Right lung (tissue), 10 donors: ENCODE measurements at places on chromosomes 1 and 21. TPM values are rescaled to one million over a fixed set of nuclear protein-coding genes. Genes with fewer than 3 reads are reported as not detected.

The COL11A1 gene
- polyA plus RNA-seq: 81.4 TPM

The BRINP3 gene
- polyA plus RNA-seq: 9.0 TPM

The SLC2A5 gene
- 0.35 TPM for polyA plus RNA-seq

The CACHD1 gene
- polyA plus RNA-seq: 24.5 TPM

The FAM78B gene
- 0.77 TPM for polyA plus RNA-seq

The KCTD3 gene
- polyA plus RNA-seq: 45.5 TPM

The GPR157 gene
- 23.1 TPM for polyA plus RNA-seq

The C2CD4D gene
- 0.30 TPM for polyA plus RNA-seq

DNA sequence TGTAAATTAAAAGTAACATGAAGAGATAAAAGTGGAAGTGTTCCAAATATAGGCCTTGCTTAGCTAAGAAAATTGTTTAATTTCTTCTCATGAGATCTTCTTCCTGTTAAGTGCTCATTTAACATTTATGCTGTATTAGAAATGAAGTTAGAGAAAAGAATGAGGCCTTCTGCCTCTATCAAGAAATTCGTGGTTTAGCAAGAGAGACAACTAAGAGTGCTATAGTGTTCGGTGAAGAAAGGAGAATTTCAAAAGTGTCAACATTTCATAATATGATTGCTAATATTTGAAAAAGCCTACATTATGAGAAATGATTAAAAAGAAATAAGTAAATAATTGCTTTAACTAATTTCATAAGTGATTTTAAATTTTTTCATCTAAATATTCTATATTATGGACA is 18.8 kb upstream of the MNDA start:
- DNase-seq: no peak

DNA sequence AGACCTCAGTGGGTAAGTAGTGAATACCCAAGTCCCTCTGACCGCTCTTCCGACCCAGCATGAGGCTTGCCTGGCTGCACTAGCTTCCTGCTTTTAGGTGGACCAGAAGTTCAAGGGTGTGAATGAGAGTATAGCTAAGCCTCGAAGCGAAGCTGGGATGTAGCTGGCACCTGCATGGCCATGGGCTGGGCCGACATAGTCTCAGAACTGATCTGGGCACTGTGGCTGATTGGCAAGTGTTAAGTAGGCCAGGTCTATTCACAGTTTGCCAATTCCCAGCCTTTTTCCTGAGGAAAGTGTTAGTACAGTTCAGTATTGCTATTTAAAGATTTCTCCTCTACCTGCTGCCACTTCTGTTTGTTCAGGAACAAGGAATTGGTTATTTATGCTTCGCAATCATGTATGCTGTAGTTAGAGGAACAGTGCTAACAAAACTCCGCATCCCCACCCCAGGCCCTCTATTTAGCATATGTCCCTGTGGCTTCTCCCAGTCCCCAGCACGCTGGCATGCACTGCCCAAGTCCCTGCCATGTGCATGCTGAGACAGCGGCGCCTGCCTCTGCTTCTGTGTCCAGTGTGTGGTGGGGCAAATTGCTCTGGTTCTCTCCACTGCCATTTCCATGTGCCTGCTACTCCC is 16.3 kb downstream of the SPATA46 start:
- no peak for DNase-seq

GRCh38 chr1:237911911-237912310 is 21.2 kb upstream of the ZP4 start:
- DNase-seq: no peak

DNA sequence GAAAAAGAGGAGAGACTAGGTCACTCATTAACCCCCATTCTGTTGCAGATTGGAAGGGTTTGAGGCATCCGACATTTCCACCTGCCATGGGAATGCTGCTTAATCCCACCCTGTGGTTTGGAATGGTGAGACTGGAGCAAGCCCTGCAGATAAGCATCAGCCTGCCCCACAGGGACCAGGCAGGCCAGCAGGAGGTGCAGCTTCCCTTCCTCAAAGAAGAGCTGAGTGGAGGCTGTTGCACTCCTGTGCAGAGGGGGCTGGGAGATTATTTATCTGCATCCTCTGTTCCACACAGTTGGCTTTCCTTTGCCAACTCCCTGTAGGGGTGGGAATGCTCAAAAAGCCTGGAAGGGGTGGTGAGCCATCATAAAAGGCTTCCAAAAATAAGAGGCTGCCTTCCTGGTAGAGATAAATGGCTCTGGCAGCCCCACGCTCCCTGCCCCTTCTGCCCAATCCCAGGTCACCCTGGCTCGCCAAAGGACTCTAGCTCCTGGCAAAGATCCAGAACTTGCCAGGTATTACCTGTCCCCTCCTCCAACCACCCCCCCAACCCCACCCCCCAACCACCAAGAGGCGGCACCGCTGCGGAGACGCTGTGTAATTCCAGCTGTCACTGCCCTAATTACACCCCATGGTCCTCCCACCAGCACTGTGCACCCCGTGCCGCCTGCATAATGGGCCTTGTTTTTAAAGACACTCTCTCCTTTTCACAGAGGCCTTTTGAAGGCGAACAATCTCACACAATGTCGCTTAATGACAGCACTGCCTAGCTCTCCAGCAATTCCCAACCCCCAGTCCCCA is 83.0 kb upstream of the ZC3H12A start:
- no peak for DNase-seq

DNA sequence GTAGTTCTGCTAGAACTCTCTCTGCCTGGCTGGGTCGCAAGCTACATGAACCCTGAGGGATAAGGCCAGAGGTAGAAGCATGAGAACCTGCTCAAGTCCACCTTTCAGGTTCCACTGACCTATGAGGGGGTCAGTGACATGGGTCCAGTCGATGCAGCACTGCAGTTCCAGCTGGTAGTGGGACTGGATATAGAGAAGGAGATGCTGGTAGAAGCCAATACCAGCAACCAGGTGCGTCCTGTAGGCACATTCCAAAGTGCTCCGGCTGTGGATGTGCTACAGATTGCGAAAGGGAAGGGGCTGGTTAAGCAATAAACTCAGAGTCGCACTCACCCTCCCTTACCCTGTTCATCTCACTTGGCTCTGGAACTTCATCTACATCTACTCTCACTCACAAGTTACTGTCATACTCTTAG is 5.7 kb downstream of the SMG5 start:
- no peak for DNase-seq

GRCh38 chr1:237197470-237198425 is 155.8 kb downstream of the RYR2 start:
- DNase-seq: no peak

- DNase-seq: no peak
Observed at GRCh38 chr21:34649400-34649799, 19.4 kb upstream of the CLIC6 start.

- no peak for DNase-seq
Observed at GRCh38 chr1:39562886-39563285, 13.7 kb downstream of the PABPC4 start.

- DNase-seq: no peak
Observed at GRCh38 chr21:29704719-29705118, 235.1 kb downstream of the GRIK1 start.

DNA sequence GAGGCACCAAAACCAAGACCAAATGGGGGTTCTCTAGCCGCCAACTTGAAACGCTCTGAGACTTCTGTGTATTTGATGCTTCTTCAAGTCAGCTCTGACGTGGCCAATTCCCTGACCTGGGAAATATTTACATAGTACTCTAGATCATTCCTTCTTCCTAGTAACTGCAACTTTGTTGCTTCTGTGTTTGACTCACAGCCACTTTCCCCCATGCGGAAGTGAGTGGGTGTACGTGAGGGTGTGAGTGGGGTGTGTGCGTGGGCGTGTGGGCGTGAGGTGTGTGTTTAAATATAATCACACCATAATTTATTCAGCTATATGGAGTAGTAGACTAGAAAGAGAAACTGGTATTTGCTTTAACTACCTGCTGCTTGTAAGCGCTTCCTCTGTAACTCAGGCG is 111.0 kb downstream of the TAS1R2 start:
- no peak for DNase-seq

- no peak for DNase-seq
Observed at GRCh38 chr1:105585791-105586190, 1470.7 kb upstream of the PRMT6 start.

DNA sequence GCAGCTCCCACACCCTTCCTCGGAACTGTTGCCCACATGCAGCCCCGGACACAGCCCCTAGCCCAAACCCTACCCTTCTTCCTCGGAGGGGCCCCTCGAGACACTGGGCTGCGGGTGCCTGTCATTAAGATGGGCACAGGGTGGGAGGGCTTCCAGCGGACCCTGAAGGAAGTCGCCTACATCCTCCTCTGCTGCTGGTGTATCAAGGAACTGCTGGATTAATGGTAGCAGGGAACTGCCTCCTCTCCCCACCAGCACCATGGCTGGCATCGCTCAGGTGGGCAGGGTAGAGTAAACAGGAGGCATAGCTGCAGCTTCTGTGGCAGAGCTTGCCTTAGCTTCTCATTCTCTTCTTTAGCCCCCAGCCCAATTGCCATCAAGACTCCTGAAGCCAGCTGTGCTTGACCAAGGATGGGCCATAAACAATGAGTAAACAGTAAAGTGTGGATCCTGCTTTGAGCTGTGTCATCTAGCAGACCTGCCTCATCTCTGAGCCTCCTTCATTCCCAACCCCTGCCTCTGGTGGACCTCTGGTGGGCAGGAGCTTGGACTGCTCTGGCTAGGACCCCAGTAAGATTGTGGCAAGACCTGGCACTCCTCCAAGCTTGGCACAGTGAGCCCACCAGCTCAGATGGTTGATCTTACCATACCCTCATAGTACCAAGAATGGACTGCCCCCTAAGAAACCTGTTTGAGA is at the start of gene LENEP:
LENEP (plus strand) TSS at position 15 of the 697 bp plus-strand sequence; CDS start at position 37, 22 bp downstream.
- DNase-seq: no peak

- no peak for DNase-seq
Observed at GRCh38 chr1:28064064-28064463, 24.3 kb downstream of the EYA3 start.

- DNase-seq: no peak
Observed at GRCh38 chr1:208587110-208587509, 342.9 kb upstream of the PLXNA2 start.

GRCh38 chr1:11434501-11434900 is 44.5 kb upstream of the DISP3 start:
- no peak for DNase-seq

DNA sequence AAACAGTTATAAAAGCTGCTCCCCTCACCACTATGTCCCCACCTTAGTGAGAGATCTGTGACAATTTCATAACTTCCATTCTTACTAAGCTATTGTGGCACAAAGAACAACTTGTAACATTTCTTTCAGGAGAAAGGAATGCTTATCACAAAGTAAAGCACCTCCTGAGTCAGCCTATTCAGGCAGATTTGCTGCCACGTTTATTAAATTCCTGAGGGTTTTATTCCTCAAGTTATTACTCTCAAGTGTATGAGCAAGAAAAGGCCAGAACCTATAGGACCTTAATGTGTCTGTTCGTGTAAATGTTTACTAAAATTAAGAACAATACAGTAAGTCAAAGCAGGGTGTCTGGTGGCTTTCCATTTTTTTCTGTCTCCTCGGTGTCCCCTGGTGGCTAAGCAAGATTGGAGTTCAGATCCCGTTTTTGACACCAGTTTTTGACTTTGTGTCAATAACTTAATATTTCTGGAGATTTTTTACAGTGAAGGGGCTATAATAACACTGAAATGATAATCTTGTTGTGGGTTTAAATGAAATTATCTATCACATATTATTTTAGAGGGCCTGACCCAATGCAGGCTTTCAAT is 1539.6 kb downstream of the BRINP3 start:
- DNase-seq: no peak
